ENCODE measurements at places on chromosomes 16 and 17. TPM values are rescaled to one million over a fixed set of nuclear protein-coding genes. Genes with fewer than 3 reads are reported as not detected.

TVP23A gene
- total RNA-seq, result not detected

NCOR1 gene
- total RNA-seq, result 41.7 TPM

TEX14 gene
- total RNA-seq, result under 0.01 TPM

TBC1D3G gene
- total RNA-seq, result not detected
